Mesenteric fat pad (tissue), 1 donor: ENCODE measurements at places on chromosomes 16 and 17. TPM values are rescaled to one million over a fixed set of nuclear protein-coding genes. Genes with fewer than 3 reads are reported as not detected.

The ITGA2B gene
- total RNA-seq = 1.4 TPM

The CCL17 gene
- total RNA-seq = not detected

The CETP gene
- total RNA-seq = 6.4 TPM

The FMNL1 gene
- total RNA-seq = 51.2 TPM

The SPIRE2 gene
- 1.7 TPM for total RNA-seq

The PTGES3L gene
- total RNA-seq = not detected

The ATP2A1 gene
- 0.48 TPM for total RNA-seq

The UNC13D gene
- 12.8 TPM for total RNA-seq

The CORO7 gene
- total RNA-seq = 45.0 TPM

The MEOX1 gene
- 25.3 TPM for total RNA-seq

The TPSB2 gene
- total RNA-seq = 22.1 TPM

The CD300H gene
- not detected for total RNA-seq
